Activated naive CD4-positive, alpha-beta T cell treated with Interleukin-2 at 50 U/mL for 16 hours (primary cell): ENCODE measurements at places on chromosomes 7 and 10.

DNA sequence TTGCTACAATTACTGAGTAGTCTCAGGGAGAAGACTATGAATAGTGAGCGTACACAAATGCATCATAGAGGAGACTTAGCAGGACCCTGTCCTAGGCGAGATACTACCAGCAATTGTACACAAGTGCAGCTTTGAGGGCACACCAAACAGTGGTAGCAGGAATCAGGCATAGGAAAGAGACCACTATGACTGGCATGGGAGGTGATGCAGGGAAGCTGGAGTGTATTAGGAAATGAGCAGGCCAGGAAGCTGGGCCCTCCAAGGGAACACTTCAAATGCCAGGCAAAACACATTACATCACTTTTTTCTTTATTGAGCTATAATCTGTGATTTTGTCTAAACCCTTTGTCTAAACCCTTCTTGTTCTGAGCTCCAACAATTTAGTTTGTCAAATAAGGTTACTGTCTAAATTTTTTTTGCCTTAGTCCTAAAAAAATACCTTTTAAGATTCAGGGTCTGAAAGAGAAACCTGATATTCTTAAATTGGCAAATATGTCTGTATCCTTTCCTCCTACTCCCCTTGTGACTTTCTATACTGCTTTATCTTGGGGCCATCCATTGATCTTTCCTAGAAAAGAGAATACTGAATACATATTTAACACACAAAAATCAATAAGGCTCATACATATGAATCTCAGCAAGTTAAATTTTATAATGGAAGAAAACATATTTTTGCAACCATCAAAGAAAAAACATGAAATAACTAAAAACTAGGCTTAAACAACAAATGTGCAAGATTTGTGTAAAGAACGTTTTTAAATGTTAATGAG, 193.8 kb upstream of the PHYHIPL start:
- no peak for DNase-seq

- no peak for DNase-seq
Measured at GRCh38 chr7:103929901-103930311, 59.6 kb downstream of the RELN start.

DNA sequence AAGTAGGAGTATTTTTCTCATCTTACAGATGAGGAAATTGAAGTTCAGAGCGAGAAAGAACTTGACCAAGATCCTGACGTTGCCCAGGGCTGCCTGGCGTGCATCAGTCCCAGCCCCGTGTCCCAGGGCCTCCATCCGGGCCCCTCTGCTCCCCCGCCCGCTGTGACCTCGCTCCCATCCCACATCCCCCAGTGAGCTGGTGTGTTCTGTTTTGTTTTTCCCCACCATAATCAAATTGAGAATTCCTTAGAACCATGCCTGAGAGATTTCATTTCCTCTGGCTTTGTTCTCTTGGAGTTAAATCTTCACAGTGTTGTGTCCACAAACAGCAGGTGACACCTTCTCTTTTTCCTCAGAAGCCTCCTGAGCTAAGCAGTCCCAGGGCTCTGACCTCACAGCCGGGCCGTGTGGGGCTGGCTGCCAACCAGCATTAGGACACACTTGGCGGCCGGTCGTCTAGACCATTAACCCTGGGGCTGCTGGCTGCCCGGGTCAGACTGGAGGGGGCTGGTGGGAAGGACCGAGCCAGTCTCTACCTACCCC, 44.3 kb downstream of the PFKP start:
- DNase-seq = no peak

- no peak for DNase-seq
Measured at GRCh38 chr10:111200505-111201186, 123.8 kb downstream of the ADRA2A start.

- DNase-seq = no peak
Measured at GRCh38 chr7:33050535-33051318, 11.8 kb downstream of the NT5C3A start.

DNA sequence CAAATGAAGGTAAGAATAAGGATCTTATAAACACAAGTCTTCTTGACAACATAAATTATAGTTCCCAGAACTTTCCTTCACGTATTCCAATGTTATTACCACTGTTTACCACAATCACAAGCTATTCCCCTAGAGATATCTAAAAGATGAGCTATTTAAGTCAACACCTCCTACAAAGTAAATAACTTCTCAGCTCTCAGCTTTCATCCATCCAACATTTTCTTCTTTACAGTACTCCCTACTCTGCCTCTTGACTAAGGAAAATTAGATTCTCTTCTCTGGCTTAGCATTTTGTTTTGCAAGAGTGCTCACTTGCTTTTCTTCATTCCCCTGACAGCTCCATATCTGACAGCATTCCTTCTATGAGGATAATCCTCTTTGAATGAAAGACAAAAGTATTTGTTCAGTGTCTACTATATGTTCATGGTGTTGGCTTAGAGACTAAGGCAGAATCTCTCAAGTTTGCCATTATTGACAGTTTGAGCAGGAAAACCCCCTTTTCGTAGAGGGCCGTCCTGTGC, 93.0 kb upstream of the IL6 start:
- DNase-seq = no peak

GRCh38 chr7:78264105-78264504, 465.5 kb downstream of the PHTF2 start:
- no peak for DNase-seq

DNA sequence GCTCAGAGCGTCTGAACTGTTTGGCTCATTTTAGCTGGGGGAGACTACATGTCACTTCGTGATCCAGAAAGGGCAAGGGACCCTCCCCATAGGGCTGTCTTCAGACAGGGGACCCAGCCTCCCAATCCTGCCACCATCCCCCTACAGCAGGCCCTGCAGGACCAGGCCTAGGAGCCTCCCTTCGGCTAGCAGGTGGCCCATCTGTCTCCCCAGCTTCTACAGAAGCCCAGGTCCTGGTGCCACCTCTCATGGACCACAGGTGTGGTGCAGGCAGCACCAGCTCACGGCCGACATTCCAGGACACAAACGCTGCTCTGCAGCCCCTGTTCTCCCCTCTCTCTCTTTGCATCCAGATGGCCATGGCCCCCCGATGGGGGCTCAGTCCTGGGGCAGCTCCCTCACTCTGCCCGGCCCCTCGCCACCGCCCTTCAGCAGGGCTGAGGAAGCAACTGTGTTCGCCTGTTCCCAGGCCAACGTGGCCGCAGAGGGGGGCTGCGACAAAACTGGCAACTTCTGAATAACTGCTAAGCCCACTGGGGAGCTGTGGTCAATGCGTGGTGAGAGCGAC, 10.3 kb downstream of the TECPR1 start:
- DNase-seq = no peak

DNA sequence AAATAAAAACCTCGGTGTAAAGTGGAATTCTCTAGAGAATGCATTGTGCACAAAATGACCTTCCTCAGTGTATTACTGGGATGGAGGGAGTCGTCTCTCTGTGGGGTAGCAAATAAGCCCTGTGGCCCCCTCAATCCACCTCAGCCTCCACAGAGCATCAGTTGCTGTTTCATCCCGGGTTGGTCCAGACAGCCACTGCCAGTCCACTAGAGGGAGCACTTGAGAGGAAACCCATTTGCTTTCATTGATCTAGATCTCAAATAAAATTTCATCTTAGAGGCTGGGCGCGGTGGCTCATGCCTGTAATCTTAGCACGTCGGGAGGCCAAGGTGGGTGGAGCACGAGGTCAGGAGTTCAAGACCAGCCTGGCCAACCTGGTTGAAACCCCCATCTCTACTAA, 1128.7 kb downstream of the CNTNAP2 start:
- no peak for DNase-seq

GRCh38 chr10:80184291-80184690, 21.0 kb downstream of the ANXA11 start:
- no peak for DNase-seq

DNA sequence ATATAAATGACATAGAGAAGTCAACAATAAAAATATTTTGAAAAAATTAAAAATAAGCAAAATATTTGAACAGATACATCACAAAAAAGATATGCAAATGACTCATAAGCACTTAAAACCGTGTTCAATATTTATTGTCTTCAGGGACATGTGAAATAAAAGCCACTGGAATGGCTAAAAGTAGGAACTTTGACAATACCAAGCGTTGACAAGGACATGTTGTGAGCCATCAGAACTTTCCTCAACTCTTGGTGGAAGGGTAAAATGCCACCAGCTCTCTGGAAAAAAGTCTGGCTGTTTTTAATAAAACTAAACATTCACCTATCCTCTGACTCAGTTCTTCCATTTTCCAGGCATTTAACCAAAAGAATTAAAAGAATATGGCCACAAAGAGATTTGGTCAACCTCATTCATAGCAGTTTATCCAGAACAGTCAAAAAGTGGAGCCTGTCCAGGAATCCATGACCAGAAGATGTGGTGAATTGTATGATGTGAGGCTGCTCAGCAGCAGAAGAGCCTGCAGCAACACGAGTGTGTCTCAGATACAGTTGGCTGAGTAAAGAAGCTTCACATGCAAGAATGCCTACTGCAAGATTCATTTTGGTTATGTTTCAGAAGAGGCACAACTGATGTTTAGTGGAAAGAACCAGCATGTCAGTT, 7.1 kb upstream of the KLF6 start:
- DNase-seq = no peak

DNA sequence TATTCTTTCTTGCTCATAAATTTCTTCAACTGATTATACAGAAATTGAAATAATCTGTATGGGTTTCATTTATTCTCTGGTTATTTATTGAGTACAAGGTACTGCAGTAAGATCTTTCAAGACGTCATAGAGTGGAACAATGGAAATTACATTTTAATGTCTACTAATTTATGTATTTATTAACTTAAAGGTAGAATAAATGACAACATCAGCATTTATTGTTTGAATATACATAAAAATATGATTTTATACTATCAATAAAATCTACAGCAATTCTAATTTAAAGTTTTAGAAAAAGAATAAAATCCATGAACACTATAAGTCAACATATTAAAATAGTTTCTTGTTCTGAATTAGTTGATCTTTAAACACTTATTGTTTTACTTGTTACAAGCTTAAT, 158.5 kb downstream of the AGMO start:
- no peak for DNase-seq

DNA sequence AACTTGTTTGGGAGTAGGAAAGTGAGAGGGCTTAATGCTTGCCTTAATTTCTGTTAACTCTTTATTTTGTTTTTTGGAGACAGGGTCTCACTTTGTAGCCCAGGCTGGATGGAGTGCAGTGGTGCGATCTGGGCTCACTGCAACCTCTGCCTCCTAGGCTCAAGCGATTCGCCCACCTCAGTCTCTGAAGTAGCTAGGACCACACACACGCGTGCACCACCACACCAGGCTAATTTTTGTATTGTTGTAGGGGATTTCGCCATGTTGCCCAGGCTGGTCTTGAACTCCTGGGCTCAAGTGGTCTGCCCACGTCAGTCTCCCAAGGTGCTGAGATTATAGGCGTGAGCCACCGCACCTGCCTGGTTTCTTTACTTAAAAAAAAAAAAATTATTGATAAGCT, 1.9 kb downstream of the PPP2R2D start:
- no peak for DNase-seq

GRCh38 chr7:142557971-142558582, 191.2 kb upstream of the PRSS1 start:
- DNase-seq = peak; percentile 55

DNA sequence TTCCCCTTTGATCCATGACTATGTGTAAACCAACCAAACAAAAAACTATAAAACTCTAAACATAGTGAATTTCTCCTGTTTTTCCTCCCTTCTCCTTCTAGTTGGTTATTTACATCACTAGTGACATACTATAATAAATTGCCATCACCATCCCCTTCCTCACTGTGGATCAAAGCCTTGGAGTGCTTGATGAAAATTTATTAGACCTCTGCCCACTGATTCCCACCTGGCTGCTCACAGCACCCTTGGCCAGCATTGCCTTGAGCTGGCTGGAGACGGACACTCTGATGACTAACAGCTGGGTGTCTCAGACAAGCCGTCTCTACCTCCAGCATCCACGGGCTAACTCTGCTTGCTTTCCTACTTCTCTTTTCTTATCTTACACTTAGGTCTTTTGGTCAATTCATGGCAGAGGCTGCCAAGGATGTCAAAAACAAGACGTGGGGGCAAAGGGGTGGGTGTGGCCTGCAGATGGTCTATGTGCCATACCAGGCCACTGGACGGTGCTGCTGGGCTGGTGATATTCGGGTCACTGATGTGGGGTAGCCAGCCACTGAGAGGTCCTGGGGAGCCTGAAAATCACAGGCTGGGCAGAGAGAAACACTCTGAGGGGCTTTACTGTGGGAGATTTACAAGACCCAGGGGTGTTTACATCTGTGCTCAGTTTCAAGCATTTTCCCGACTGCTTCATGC, 207.8 kb downstream of the TAX1BP1 start:
- no peak for DNase-seq

DNA sequence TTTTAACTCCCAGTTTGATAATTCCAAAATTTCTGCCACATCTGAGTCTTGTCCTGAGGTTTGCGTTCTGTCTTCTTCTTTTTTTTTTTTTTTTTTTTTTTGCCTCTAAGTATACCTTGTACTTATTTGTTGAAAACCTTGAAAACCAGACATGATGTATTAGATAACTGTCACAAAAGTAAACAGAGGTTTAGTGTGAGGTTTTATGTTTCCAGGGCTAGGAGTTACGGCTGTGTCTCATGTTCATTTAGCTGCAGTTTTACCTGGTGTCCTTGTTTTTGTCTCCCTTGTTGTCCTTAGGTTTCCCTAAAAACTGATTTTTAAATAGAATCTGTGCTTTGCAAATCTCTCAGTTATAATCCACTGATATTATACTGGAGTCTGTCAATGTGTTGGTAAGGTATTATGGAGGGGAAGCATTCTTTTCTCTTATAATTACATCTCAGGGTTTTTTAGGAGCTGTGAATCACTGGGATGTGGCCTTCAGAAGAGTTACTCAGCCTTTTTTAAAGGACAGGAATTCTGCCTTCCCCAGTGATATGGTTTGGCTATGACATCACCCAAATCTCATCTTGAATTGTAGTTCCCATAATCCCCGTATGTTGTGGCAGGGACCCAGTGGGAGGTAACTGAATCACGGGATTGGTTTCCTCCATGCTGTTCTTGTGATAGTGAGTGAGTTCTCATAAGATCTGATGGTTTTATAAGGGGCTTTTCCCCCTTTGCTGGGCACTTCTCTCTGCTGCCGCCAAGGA, 95.0 kb downstream of the CDCA7L start:
- no peak for DNase-seq
